Tibial nerve (tissue), 4 donors: ENCODE measurements at places on chromosomes 13 and 19.

DNA sequence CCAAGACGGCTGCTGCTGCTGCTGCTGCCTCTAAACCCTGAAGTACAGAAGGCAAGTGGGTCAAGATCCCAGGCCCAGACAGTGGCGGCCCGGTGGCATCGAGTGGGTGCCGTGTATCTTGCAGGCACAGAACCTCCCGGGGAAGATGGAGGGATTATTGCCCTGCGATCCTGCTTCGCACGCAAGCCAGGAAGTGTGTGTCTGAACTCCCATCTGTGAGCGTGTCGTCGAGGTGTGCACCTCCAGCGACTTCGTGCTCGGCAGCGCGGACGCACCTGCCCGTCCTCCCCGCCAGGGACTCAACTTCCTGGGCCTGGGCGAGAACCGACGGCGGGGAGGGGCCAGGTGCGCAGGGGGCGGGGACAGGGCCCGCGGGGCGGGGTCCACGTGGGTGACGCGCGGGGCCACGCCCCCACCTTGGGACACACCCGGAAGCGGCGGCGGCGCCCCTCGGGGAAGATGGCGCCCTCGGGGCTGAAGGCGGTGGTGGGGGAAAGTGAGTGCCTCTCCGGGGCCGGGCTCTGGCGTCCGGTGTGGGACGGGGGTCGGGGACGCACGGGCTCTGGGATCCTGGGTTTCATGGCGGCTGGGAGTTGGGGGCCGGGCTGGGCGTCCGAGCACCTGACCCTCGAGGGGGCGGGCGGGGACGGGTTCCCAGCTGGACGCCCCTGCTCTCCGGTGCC lies at the start of gene STXBP2:
TSS of gene STXBP2 (plus strand) at position 420 of the 683 bp plus-strand sequence. CDS start at position 460, 40 bp downstream.
- peak; percentile 37 for DNase-seq

GRCh38 chr13:20272588-20273171 lies 40.6 kb upstream of the GJB6 start:
- no peak for DNase-seq

DNA sequence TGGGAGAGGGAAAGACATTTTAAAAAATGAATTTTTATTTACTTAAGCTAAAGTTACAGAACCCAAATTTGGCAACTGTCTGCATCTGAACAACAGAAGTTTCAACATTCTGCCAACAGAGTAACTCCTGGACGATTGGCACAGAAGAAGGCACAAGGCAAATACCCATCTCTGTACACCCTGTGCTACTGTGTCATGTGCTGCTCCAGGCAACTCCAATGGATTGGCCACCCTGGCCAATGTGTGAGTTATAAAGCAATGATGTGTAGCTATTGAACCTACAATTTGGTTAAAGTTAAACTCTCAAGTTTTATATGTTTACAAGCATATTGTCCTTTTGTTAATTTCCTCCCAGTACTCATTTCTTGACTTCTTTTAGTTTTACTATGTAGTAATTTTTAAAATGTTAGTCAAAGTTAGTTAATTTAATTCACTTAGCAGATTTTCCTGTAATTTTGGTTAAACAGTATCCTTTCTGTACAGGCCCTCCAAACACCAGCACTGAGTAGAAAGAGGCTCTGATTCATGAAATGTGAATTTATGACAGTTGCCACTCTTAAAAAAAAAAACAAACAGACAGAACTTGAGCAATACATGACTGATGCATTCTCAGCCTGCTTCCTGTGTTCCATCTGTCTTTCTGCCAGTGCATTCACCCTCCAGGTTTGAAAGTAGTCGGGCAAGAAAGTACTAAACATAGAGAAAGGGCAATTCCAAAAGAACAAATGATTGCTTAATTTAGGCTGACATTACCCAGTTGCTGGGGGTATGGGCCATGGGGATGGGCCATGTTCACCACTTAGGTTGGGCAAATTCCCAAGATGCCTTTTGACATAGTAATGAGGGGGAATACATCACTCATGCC lies 5.9 kb downstream of the STARD13 start:
- DNase-seq = no peak

DNA sequence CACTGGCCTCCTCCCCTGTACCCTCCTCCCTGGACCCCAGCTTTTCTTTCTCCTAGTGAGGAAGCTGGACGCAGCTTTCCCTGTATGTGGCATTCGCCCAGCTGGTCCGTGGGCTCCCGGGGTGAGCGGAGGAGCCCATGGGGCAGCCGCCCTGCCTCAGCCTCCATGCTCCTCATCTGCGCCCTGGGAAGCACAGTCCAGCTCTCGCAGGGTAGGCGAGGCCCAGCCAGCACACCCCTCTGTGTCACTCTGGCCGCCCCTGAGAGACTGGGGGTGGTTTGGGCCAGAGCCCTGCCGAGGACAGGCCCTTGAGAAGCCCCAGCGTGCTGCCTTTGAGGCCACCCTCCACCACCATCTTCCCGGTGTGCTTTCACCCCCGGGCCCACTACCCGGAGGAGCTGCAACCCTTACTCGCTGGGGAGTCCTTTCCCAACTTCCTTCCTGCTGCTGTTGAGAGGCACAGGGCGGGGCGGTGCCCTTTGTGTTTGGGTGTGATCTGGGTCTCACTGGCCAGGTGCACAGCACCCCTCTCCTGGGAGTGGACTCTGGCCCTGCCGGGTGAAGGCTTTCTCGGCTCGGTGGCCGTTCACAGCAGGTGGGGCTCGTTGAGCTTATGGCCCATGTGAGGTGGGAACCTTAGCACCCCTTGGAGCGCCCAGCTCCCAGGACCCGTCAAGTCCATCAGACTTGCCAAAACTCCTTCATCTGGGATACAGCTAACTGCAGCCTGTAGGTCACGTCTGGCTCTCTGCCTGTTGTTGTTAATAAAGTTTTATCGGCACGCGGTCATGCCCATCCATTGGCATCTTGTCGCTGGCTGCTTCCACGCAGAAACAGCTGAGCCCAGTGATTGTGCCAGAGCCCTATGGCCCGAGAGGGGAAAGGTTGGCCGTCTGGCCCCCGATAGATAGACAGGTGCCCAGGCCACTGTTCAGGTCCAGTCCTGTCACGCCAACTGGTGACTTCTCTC lies 3.2 kb downstream of the NCLN start:
- DNase-seq = no peak

GRCh38 chr19:42335971-42336370 lies 10.5 kb downstream of the MEGF8 start:
- DNase-seq = no peak
